ENCODE measurements at places on chromosomes 6 and 20.

GRCh38 chr20:19756761-19757486, 1.1 kb upstream of the RIN2 start:
- no peak for DNase-seq

GRCh38 chr6:38192011-38192410, 372.5 kb downstream of the ZFAND3 start:
- no peak for DNase-seq

DNA sequence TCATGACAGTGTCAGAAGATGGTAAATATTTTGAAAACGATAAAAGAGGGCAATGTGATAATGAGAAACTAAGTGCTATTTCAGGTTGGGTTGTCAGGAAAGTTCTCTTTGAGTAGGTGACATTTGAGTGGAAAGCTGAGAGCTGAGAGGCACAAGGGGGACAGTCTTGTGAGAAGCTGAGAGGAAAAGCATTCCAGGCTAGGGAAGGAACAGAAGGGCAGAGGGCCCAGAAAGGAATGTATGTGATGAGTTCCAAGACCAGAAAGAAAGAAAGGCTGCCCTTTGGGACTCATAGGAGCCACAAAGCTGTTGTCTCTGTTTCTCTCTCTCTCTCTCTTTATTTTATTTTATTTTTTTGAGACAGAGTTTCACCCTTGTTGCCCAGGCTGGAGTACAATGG, 7.6 kb upstream of the RNF182 start:
- no peak for DNase-seq

DNA sequence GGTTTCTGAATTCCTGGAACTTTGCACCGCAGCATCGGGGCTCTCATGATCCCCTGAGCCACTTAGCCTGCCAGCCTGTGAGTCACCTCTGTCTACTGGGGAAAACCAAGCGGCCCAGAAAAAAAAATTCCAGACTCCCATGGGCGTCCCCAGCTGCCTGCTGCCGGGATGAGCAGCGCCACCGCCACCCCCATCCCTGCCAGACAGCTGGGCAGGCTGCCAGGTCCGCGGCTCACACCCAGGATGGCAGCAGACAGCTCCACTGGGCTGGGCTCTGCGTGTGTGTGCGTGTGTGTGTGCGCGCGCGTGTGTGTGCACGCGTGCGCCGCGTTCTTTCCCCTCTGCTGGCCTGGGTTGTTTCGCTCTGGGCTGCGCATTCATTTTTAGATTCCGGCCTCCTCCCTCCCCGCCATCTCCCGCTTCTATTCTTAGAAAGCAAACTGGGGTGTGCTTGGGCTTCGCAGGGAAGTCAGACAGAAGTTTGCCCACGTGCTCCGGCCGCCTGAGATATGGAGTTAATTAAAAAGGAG, 38.9 kb upstream of the PMEPA1 start:
- DNase-seq, result peak; percentile 25

GRCh38 chr6:106766201-106766600, 136.8 kb downstream of the QRSL1 start:
- no peak for DNase-seq

DNA sequence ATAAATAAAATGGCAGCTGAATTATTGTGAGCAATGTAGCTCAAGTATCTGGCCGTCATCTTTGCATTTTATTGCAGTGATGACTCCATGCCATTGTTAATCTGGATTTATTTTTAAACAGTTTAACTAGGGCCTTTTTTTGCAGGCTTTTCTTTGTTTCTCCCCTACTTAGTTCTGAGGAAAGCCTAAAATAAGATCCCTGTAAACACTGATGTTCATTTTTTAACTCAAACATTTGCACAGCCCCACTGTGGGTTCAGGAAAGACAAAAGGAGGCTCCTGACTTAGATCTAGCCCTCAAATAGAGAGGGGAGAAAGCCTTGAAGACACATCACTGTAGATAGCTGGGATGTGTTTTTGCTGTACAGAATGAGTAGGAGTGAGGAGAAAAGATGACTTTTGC, 69.2 kb downstream of the PLEKHG1 start:
- no peak for DNase-seq

DNA sequence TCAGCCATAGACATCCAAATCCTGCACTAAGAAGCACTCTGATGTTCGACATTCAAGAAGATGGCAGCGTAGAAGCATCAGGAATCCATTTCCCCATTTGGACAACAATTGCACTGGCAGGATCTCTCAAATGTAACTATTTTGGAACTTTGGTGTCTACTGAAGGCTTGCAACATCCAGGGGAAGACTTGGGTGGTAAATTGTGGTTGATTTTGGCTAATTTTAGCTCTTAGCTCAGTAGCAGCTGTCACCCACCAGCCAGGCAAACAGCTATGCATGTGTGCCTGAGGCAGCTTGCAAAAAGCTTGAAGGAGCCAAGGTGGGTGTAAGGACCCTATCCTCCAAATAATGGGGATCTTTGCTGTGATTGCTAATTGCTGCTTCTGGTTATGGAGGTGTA, 35.1 kb upstream of the PPP1R3G start:
- no peak for DNase-seq

GRCh38 chr6:16570946-16571345, 190.3 kb downstream of the ATXN1 start:
- DNase-seq, result no peak

DNA sequence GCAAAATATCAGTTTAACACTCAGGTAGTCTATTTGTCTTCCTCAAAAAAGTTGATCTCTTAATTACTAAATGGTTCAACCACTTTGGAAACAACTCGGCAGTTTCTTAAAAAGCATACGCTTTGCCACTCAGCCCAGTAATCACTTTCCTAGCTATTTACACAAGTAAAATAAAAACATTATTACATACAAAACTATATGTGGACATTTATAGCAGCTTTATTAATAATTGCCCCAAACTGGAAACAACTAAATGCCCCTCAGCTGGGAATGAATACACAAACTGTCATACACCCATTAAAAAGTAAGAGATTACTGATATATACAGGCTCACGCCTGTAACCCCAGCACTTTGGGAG, 7.4 kb downstream of the EEF1A1 start:
- no peak for DNase-seq

GRCh38 chr20:14879020-14879697, 541.7 kb upstream of the FLRT3 start:
- DNase-seq, result peak; percentile 45

- no peak for DNase-seq
Measured at GRCh38 chr6:24255676-24256075, 102.2 kb downstream of the DCDC2 start.

GRCh38 chr6:75381877-75382633, 97.5 kb upstream of the TMEM30A start:
- DNase-seq, result no peak
